ENCODE measurements at places on chromosomes 7 and 10.
A peak's percentile ranks its signal among the peaks of the same experiment; 100 is the strongest.

GRCh38 chr7:79272066-79272669 is 181.3 kb downstream of the MAGI2 start:
- no peak for DNase-seq

GRCh38 chr10:90958781-90959180 is 37.9 kb upstream of the ANKRD1 start:
- DNase-seq: no peak

DNA sequence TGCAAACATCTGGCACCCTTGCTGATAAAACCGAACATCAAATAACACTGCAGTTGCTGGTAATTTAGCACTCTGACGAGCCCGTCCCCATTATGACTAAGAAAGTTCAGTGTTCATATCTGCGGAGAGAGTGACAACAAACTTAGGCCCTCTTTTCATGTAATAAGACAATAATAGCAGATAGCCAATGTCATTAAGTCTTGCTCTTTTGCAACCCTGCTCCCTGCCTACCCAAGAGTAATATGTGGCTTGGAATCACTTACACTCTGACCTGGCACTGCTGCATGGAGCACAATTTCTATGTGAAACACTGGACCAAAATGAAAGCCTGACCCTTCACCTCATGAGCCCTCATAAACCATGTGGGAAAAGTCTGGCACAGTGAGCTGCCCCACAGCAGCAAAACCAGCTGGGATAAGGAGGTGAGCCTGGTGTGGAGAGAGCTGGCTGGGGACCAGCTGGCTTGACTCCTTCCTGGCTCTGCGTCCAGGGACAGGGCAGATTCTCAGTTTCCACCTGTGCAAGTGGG is 86.5 kb downstream of the HIPK2 start:
- DNase-seq: no peak

GRCh38 chr7:76232698-76233097 is 31.0 kb downstream of the SRRM3 start:
- DNase-seq: no peak

DNA sequence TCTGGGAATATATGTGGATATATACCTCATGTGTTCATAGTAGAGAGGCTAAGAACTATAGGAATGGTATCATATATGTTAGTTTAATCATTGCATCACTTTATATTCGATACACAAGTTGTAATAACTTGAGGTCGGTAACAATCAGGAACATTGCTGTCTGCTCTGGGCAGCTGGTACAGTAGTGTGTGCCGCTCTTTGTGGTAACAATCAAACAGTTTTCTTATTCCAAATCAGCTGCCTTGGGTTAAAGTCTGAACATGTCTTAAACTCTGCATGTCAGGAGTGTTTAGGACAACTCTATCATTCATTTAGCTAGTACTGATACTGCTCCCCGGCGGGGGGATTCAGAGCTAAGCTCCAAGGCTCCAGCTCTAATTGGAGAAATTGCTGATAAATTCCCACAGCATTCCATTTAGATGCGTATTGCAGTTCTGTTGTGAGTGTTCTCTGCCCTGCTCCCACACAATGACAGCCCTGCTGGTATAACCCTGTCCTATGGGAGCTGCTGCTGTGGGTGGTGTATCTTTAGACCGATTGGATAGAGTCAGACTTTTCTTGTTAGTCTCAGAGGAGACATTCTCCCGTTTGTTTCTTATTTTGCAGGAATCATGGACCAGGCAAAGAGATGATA is 707.5 kb upstream of the FZD8 start:
- DNase-seq: no peak

GRCh38 chr10:49397036-49397999 is 1.4 kb upstream of the DRGX start:
- DNase-seq: no peak

- no peak for DNase-seq
Observed at GRCh38 chr7:102836191-102836919, 76.4 kb upstream of the LRRC17 start.

- no peak for DNase-seq
Observed at GRCh38 chr7:155048006-155048405, 22.1 kb upstream of the HTR5A start.

- DNase-seq: no peak
Observed at GRCh38 chr7:129777195-129777844, 165.8 kb downstream of the NRF1 start.

DNA sequence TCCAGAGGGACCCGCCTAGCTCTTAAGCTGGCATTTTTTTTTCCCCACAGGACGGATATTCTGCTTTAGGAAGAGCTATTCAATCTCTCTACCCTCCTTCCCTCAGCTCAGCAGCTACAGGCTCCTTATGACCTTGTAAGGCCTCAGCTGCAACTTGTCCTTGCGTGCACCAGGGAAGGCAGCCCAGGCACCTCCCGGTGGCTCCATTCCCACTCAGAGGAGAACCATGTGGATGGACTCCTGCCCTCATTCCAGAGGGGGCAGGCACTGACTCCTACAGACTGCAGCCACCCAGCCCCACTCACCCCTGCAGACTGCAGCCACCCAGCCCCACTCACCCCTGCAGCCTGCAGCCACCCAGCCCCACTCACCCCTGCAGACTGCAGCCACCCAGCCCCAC is 73.7 kb downstream of the ITIH5 start:
- no peak for DNase-seq

DNA sequence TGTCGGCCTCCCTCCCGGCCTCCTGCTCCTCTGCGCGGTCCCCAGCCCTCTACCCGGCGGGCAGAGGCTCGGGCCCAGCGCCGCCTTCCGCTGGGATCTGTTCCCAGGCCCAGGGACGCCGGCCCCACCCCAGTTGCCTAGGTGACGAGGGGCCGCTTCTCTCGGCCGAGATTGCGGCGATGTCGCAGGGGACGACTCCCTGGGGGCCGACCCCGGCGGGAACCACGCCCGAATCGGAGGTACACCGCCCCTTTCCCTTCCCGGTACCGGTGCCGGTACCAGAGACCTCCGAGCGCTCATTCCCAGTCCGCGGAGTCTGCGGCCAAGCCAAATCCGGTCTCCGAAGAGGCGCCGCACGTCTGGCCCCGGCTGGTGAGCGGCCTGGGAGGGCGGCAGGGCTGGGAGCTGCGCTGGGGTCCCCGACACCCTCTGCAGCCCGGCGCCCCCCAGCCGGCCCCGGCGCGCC is at the start of gene CABCOCO1:
Gene CABCOCO1 (plus strand): TSS at position 136 of the 466 bp plus-strand sequence. CDS start 44 bp downstream, at position 180.
- DNase-seq: no peak

DNA sequence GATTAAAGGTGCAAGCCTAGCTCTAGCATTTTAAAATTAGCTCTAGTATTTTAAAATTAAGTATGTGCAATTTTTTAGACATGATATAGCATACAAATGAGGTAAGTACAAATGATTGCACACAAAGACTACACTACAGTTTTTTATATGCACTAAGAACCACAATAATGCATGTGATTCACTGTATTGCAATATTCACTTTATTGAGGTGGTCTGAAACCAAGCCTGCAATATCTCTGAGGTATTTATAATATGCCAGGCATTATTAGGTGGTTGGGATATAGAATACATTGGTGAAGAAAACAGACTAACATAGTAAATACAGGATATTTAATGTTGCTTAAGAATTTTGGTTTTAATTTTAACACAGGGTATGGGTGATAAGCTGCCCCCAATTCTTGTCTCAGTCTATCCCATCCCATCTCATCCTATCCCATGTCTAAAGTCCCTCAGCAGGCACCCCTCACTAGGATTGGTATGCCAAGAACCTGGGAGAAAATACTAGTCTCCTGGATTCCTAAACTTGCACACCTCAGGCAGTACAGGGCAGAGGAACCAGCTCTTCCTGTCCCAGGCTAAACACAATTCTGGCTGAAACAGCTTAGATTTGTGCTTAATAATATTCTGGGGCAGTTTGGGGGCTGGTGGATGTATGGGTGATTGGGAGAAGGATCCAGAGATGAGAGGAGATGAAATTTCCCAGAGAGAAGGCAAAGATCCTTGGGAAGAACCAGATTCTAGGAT is 90.4 kb downstream of the HIPK2 start:
- DNase-seq: no peak

DNA sequence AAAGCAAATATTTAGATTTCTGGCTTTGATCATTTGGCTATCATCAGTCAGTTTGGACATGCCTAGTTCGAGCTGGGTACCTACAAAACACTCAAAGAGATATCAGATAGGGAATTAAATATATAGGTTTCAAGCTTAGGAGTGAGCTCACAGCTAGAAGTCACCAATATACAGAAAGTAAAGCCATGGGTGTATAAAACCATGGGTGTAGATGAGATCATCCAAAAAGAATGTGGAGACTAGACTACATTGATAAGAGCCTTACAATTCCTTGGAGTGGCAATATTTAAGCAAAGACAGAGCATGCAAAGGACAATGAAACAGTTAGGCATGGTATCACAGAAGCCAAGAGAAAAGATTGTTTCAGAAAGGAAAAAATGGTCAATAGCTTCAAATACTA is 7.2 kb upstream of the RALA start:
- no peak for DNase-seq

DNA sequence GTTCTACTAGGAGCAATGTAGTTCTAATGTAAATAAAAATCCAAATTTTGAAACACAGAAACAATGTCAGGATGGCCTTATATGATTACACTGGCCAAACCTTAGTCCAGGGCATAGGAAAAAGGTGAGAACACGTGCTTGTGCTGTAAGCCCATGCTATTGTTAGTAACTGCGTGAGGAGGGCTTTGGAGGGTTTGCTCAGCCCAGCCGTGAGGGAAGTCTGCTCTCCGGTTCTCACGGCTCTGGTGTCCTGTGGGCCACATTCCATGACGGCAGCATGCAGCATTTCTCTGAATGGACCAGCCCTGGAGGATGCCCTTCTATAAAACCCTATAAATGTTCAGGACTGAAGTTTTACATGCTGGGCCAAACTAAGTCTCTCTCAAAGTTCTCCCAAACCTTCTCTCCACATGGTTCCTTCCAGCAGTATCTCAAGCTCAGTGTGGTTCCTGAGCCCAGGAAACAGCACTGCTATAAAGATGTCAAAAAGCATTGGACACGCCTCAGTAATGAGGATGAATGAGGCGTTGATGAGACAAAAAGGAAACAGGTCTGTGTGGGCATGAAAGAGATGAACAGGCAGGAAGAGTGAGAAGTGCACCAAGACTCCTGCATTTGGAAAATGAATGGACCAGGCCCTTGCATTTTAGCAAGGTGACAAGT is 174.8 kb upstream of the CDCA7L start:
- DNase-seq: no peak

DNA sequence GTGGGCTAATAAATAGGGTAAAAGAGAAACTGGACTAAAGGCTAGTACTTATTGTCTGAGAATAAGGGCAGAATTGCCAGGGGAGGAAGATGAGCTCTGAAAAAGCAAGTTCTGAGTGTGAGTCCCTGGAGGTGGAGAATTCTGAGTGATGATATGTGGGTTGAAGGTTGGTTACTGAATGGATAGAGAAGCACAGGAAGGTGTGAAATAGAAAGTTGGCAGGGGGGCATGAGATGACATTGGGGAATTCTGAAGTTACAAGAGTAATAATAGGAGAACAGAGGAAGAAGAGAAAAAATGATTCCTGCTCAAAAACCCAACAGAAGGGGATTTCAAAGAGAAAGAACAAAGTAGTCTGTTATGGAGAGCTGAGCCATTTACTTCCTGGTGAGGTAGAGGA is 76.9 kb downstream of the PRKCQ start:
- no peak for DNase-seq

DNA sequence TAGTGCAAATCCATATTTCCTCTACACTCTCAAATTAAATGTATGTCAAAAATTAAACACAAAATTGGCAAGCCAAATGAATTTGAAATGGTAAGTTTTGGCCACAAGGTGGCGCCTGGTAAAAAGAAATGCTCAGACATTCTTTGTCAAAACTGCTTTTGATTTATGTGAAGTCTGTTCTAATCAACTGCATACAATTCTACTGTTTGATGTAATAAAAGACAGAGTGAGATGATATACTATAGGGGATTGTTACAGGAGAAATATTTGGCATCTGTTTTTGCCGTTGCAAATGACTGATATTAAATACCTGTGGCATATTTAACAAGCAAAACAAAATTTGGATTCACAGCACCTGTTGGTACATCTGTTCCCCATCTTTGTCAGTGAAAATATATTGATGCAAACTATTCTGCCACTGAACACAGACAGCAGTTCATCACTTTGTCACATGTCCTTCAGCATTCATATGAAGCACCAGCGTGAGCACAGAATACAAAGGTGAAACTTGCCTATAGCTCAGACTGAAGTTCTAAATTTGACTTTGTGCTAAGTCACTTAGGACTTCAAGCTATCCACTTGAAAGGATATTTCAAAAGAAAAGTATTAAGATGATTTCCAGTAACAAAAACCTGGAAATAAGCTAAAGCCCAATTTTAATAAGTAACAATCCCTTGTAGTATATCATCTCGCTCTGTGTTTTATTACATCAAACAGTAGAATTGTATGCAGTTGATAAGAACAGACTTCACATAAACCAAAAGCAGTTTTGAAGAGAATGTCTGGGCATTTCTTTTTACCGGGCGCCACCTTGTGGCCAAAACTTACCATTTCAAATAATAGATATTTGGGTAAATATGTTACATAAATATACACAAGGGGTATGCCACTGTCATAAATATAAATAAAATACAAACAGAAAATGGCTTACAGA is 10.2 kb upstream of the CH25H start:
- peak; percentile 22 for DNase-seq

- no peak for DNase-seq
Observed at GRCh38 chr10:71263376-71263775, 51.0 kb downstream of the UNC5B start.

DNA sequence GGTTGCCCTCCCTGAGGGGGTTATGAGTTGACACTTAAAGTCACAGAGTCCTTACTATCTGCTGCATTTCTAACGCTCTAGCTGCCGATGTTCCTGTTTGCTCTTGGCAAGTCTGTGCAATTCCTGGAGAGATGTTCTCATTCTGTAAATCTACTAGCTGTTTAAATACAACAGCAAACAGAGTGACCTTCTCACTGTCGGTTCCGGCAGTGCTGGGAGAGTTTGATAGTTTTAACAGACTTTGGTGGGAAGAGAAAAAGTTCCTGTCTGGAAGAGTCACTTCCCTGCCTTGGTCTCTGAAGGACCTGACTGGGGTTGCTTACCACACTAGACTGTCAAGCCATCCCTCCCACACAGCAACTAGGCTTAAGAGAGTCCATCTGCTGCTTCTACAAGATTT is 63.3 kb upstream of the ELMO1 start:
- no peak for DNase-seq

GRCh38 chr7:7596176-7596575 is 29.5 kb downstream of the MIOS start:
- DNase-seq: no peak

GRCh38 chr10:66472156-66472555 is 453.7 kb upstream of the LRRTM3 start:
- no peak for DNase-seq

GRCh38 chr10:3829156-3830050 is 44.4 kb upstream of the KLF6 start:
- DNase-seq: no peak
